ENCODE measurements at places on chromosomes 5 and 9. TPM values are rescaled to one million over a fixed set of nuclear protein-coding genes. Genes with fewer than 3 reads are reported as not detected.

- no peak for DNase-seq
Measured at GRCh38 chr5:116626272-116626723, 51.7 kb upstream of the SEMA6A start.

The MGAT4B gene
- 62.8 TPM for total RNA-seq

The ADRA1B gene
- 8.0 TPM for total RNA-seq

- DNase-seq = no peak
Measured at GRCh38 chr5:166083183-166083959, 2208.1 kb upstream of the WWC1 start.

The LOX gene
- 58.6 TPM for total RNA-seq

The SEMA4D gene
- total RNA-seq = 14.1 TPM

GRCh38 chr5:61919920-61920319 is 386.1 kb upstream of the KIF2A start:
- no peak for DNase-seq

The SLC12A7 gene
- total RNA-seq = 34.6 TPM

The FBP2 gene
- not detected for total RNA-seq

The PCSK5 gene
- 67.9 TPM for total RNA-seq

The SEMA5A gene
- total RNA-seq = 34.1 TPM

- no peak for DNase-seq
Measured at GRCh38 chr5:167945542-167946384, 345.7 kb upstream of the WWC1 start.

DNA sequence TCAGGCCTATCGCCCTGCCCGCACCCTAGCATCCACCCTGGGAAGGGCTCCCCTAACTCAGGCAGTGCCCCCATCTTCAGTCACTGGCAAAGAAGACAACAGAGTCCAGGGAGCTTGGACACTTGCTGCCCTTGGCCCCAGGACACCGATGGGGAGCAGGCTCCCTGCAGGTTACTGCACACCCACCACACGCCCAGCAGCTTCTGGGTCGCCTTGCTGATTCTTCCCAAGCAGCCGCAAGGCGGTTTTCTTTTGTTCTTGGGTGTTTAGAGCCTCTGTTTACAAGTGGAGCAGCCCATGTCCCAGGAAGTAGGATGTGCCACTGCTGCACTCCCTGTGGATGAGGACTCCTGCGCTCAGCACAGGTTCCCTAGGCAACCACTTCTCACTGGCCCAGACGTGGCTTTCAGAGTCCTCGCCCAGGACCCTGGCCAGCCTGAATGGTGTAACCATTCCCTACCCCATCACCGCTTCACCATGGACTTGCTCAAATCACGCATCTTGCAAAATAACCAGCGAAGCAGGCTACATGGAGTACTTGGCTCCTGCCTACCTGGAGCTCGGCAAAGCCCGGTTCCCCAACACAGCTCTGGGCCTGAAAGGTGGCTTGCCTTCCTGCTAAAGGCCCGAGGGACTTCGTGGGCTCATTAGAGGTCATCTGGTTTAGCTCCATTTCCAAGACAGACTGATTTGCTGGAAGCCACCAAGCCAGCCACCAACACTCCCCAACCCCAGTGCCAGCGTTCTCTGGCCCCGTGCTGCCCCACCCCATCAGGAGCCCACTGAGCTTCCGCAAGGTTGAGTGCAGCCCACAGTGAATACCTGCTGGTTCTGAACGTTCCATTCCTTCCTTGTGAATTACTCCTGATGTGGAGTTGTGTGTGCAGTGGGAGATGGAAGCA is 60.0 kb downstream of the PSMB7 start:
- peak; percentile 67 for DNase-seq

The AK8 gene
- 1.3 TPM for total RNA-seq

DNA sequence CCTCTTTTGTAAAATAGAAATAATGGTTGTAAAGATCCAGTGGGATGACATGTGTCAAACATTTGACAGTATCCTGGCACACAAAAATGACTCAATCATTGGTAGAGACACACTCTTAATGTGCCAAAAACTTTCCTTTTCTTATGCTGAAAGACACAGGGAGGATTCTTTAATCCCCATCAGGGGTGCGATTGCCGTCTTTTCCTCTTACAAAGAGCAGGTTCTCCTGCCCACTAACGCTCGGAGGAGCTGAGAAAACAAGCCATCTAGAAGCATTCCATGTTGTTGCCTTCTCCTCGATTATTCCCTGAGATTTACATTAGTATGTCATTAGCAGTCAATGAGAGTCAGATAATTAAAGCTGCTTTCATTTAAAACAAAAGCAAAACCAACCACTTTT is 342.6 kb upstream of the CCNH start:
- no peak for DNase-seq

- no peak for DNase-seq
Measured at GRCh38 chr5:32244017-32244416, 68.7 kb downstream of the MTMR12 start.

DNA sequence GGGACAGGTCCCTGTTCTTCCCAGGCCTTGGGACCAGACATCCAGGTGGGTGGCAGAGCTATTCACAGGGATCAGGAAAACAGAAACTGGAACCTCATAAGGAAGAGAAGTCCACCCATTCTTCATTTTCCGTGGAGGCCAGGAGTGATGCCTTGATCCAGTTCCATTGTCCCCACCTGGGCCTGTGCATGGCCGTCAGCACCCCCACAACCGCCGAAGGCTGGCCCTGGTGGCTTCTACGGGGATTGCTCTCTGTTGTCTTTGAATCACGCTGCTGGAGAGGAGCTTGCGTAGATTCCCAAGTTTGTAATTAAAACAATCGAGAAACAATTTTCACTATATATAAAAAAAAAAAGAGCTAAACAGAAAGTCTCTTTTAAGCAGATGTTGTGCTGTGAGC is 134.4 kb downstream of the MVB12B start:
- DNase-seq = no peak

DNA sequence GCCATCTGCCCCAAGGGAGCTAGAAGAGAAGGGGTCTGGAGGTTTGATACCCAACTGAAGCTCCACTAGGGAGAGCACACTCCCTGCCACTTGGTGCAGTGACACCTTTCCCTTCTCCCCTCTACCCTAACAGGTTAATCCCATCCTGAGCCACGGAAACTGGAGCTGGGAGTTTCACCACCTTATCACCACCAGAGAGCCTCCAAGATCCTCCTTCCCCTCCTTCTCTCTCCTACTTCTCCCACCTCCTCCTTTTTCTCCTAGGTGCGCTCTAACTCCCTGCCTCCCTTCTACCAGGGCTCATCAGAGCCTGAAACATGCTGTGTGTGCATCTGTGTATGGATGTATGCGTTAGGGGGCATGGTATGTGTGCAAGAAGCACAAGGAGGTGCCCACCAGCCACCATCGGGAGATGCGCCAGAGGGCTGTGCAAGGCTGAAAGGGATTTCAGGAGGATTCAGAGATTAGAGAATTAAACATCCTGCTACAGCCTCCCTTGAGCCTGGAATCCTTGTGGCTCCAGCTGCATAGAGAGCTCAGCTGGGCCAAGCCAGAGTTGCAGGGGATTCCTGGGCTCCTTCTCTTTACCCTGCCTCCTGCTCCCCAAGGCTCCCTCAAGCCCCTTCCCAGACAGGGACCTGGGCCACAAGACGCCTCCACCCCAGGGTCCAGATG is 89.8 kb downstream of the PCDH1 start:
- DNase-seq = no peak

GRCh38 chr5:102959055-102959454 is 160.9 kb downstream of the GIN1 start:
- no peak for DNase-seq

GRCh38 chr9:133057006-133057405 is 4.8 kb upstream of the CEL start:
- DNase-seq = no peak

GRCh38 chr9:136779808-136780207 is 11.3 kb upstream of the TMEM141 start:
- DNase-seq = no peak

GRCh38 chr9:1837453-1838084 is 177.6 kb upstream of the SMARCA2 start:
- no peak for DNase-seq

- DNase-seq = no peak
Measured at GRCh38 chr5:19902316-19902934, 85.6 kb downstream of the CDH18 start.

The THBS4 gene
- 80.2 TPM for total RNA-seq

- no peak for DNase-seq
Measured at GRCh38 chr5:55031492-55031891, 7.4 kb downstream of the GZMK start.

DNA sequence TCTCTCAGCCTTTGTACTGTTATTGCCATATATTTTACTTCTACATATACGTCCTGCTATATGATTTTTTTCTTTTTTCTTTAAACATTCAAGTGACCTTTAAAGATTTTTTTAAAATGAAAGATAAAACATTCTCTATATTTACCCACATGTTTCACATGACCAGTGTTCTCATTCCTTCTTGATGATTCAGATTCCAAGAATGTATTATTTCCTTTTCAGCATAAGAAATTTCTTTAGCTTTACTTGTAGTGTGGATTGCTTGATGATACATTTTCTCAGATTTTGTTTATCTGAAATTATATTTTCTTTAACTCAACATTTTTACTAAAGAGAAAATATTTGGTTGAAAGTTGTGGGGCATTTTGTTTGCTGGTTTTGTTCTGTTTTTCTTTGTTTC is 792.1 kb downstream of the BRINP1 start:
- DNase-seq = no peak

The TTC39B gene
- 30.1 TPM for total RNA-seq

DNA sequence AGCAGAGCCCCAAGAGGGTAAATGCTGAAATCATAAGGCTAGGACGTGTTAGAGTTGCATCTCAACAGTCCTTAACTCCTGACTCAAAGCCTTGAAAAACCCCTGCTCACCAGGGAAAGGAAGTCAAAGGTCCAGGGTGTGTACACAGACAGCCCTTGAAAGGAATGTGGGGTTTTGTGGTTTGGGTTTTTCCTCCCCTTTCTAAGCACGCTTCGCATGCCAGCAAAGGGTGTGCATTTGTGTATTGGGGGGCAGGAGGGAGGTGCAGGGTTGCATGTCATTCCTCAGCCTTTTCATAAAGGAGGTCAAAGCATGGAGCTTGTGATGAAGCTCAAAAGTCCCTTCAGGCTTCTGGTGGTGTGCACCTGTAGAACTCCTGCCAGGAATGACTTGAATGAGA is 17.3 kb upstream of the XPA start:
- DNase-seq = no peak

DNA sequence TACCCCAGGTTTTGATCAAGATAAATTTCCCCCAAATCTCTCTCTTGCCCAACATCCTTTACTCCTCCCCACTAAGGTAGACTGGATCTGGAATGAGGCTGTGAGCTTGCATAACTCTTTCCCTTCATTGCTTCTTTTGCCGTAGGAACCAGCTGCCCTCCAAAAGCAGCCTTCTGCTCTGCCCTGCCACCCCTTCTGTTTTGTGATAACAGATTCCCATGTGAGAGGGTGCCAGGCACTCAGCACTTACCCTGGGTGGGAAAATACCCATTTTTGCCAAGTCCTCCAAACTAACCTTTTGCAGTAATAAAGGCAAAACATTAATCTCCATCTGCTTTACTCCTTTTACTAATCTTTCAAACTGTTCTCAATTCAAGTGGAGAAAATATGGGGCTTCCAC is 182.6 kb downstream of the ASTN2 start:
- no peak for DNase-seq

The CTXN3 gene
- not detected for total RNA-seq

The PLEKHG4B gene
- not detected for total RNA-seq

- DNase-seq = no peak
Measured at GRCh38 chr5:108749128-108749861, 1.6 kb downstream of the FER start.

- no peak for DNase-seq
Measured at GRCh38 chr5:151093476-151093889, 12.6 kb upstream of the TNIP1 start.

GRCh38 chr5:169273451-169273850 is 27.5 kb downstream of the SLIT3 start:
- DNase-seq = no peak

DNA sequence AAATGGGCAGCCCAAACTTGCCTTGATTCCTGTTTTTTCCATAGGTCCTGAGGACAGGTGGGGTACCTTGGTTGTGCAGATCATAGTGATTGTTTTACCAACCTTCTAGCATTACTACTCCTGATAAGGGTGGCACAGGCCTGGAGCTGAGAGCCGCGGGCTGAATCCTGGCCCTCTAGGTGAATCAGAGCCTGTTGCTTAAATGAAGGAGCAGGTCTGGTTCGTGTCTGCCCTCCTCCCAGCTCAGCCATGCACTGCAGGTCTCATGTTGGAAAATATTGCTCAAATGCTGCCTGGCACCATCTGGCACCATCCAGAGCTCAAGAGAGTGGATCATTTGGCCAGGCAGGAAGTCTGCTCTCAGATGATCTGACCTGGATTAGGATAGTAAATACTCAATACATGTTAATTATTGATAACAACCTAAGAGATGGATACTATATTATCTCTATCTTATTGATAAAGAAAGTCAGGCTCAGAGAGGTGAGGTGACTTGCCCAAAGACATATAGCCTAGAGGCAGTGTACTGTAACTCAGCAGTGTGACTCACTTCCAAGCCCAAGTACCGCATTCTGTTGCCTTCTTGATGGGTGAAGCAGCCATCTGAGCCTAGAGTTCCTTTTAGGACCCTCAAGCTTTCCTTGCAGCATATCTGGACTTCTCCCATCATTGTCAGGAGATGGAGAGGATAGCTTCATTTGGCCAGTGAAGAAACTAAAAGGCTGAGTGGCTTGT is 104.3 kb upstream of the PITX1 start:
- peak; percentile 53 for DNase-seq

The FST gene
- 18.3 TPM for total RNA-seq

The OTULINL gene
- total RNA-seq = 13.7 TPM

DNA sequence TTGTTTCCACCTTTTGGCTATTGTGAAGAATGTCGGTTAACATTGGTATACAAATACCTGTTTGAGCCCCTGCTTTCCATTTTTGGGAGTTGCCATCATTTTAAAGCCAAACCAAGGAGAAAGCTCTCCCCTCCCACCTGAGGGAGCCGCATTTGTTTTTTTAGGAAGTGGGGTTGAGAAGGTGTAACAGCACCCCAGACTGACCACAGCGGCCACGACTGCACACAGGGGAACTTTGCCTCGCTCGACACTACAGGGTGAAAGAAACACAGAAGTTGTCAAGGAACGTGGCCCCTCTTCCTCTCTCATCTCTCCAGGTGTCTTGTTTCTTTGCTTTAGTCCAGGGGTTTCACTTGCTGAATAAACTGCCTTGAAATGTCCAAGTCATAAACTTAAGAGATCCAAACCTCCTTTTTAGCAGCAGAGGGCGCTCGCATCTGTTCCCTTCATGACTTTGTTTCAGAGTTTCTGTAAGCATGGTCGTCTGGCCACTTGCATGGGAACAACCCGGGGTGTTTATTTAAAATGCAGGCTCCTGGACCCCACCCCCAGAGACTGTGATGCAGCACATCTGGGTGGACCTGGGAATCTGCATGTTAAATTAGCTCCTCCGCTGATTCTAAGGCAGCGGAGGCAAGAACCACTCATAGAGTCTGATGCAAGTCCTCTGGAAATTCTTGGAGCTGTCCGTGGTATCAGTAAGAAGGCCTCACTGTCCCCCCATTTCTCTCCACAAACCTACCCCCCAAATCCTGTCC is 2.1 kb upstream of the TTLL11 start:
- no peak for DNase-seq

- DNase-seq = no peak
Measured at GRCh38 chr9:17757816-17758215, 178.9 kb downstream of the SH3GL2 start.

The NIPSNAP3A gene
- total RNA-seq = 28.2 TPM

GRCh38 chr9:98960409-98960808 is 16.7 kb downstream of the COL15A1 start:
- no peak for DNase-seq

All from posterior vena cava (tissue), 2 donors.